ENCODE measurements at places on chromosomes 16 and 17.

DNA sequence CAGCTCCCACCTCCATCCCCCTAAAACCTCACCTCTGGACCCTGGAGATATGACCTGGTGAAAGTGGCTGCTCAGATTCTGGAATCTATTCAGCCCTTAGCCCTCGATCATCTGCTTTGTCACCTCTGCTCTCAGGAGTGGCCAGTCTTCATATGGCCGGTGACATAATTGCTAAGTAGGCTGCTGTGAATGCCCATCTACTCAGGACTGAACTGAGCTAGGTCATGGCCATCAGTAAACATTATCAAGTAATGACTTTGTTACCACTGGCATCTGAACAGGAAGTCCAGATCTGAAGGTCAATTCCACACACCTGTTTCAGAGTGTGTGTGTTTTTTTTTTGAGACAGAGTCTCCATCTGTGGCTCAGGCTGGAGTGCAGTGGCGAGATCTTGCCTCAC lies 78.6 kb downstream of the CDK5R1 start:
- no peak for DNase-seq

DNA sequence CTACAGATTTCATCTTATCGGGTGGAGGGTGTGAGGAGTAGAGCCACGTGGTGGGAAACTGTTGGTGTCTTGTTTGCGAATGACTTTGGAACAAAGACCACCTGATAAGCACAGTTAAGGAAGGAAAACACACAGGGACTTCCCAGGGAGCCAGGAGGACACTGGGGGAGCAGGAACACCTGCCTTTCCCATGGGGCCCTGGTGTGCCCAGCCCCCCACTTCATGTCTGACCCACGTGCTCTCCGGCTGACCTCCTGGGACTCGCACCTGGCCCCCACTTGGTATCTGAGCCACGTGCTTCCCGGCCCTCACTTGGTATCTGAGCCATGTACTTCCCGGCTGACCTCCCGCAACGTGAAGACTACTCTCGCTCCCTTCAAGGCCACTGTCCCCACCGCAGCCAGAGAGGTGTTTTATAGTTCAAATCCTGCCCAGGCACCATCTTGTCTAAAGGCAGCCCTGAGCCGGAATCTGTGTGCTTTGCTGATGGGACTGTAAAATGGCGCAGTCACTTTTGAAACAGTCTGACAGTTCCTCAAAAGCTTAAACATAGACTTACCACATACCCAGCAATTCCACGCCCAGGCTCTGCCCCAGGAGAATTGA lies 5.4 kb upstream of the CSNK1D start:
- no peak for DNase-seq

DNA sequence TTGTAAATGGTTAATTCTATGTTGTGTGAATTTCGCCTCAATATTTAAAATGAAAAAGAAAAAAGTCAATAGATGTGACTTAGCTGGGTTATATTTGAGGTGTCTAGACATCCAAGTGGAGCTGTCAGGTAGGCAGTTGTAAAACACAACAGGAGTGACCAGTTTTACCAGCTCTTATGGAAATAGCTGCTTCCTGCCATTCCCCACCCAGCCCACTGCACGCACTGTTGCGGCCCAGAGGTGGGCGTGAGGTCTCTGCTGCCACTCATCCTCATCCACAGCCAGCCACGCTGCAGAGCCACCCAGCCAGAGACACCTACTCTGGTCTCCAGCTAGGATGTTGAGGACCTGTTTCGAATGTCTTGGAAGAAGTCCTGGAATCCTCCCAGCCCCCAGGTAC lies 3.4 kb upstream of the CARD14 start:
- DNase-seq: no peak

- no peak for DNase-seq
These were observed 198.2 kb upstream of the CHMP6 start for GRCh38 chr17:80793421-80793820.

DNA sequence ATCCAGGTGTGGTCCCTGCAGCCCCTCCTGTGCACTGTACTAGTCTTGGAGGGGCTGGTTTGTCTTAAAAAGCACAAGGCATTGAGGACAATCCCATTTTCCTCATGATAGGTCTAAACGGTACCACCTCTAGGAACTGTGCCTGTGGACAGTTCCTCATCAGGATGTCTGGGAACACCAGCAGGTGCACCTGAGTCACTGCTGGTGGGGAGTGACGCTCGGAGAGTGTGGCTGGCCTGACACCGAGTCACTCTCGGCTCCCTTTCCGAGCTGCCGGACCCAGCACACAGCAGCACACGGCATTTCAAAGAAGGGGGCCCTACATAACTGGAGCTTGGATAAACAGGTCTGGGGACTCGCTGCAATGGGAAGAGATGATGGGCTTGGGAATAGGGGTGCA lies 25.6 kb downstream of the LRRC75A start:
- DNase-seq: no peak

DNA sequence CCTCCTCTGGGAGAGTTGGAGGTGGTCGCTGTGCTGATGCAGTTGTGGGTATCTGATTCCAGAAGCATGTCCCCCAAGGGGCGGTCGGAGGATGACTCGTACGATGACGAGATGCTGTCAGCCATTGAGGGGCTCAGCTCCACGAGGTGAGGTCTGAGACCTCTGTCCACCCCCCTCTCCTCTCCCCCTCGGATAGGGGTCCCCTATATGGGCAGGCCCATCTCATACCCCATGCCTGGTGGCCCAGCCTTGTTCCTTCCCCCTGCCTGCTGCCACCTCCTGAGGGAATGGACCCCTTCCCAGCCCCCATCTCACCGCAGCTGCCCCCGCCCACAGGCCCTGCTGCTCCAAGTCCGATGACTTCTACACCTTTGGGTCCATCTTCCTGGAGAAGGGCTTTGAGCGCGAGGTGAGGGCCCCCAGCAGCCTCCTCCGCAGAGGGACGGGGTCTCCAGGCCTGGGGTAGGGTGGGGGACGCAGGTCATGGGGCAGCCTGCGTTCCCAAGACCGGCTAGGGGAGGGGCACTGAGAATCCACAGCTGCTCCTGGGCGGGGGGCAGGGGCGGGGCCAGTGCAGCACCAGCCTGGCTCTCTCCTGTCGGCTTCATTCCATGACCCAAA lies 39.2 kb downstream of the ADCY7 start:
- no peak for DNase-seq

DNA sequence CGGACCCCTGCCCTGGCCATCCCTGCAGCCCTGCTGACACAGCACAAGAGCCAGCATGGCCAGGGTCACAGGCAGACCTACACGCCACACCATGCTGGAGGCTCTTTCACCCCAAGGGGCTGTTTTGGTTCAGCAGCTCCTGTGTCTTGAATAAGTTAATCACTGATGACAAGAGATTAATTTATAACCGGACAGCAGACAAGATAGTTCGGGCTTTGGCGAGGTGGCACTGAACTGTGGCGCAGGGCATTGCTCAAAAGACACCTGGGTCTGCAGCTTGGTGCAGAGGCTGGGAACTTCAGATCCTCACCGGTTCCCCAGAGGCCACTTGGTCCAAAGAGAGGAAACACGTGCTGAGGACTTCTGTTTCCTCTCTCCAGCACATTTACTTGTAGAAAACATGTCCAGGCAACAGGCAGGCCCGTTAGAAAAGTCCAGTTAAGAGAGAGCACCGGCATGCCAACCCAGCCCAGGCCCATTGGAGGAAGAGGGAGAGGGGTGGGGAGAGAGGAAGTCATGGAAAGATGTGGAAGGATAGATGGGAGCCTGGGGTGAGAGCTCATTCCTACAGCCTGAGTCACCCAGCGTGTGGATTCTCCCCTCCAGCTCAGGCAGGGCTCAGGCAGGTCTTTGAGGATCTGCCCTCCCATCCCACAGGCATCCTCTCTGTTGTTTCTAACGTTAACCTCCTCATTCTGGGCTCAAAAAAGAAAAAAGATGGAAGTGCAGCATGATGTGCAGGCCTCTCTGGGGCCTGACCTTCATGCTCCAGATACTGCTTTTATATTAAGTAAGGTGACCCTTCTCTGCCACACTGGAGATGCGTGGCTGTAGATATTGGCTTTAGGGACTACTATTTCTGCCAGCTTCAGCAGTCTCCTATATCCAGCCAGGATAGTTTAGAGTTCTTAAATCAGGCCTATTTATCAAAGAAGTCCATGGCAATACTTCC lies 80.0 kb upstream of the HNF1B start:
- no peak for DNase-seq

- no peak for DNase-seq
These were observed 832 bp downstream of the ETV4 start for GRCh38 chr17:43545383-43545632.

DNA sequence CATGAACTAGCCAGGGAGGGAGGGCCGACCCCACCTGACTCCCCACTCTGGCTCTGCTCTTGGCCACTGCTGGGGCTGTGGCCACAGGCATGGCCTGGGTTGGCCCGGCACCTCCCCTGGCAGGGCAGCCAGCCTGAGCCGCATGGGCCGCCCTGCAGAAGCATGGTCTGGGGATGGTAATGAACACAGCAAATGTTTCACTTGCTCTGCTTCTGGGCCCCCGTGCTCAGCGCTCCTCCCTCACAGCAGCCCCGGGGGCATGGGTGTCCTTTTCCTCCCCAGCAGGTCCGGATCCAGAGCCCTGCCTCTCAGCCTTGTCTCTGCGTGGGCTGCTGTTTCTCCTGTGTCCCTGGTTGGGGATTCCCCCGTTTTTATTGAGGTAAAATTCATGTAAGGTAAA lies 30.9 kb upstream of the KCNJ12 start:
- no peak for DNase-seq

GRCh38 chr16:82756283-82756599 lies 129.5 kb downstream of the CDH13 start:
- DNase-seq: no peak

GRCh38 chr16:12199524-12199923 lies 223.0 kb downstream of the SNX29 start:
- no peak for DNase-seq

- no peak for DNase-seq
These were observed 77.9 kb downstream of the GOSR1 start for GRCh38 chr17:30554839-30555751.

DNA sequence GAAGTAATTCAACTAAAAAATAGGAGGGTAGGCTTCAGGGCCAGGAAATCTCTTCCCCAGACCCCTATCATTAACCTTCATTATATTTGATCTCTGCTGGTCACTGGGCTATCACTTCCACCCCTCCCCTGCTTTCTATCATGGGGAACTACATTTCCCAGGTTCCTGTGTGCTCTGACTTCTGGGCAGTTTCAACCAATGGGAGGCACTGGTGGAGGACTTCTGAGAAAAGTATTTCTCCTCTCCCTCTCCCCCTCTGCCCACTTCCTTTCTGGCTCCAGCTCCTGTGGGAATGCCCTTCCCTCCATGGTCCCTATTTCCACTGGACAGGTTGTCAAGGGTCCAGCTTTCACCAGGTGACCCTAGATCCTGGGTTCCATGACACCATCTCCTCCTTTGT lies 364.4 kb downstream of the C16orf95 start:
- DNase-seq: no peak

- DNase-seq: no peak
These were observed 7.5 kb upstream of the ITGB3 start for GRCh38 chr17:47246120-47246519.

- DNase-seq: no peak
These were observed 2.6 kb upstream of the ABCC3 start for GRCh38 chr17:50631908-50632571.

- no peak for DNase-seq
These were observed 9.2 kb upstream of the CCL22 start for GRCh38 chr16:57349212-57350031.

DNA sequence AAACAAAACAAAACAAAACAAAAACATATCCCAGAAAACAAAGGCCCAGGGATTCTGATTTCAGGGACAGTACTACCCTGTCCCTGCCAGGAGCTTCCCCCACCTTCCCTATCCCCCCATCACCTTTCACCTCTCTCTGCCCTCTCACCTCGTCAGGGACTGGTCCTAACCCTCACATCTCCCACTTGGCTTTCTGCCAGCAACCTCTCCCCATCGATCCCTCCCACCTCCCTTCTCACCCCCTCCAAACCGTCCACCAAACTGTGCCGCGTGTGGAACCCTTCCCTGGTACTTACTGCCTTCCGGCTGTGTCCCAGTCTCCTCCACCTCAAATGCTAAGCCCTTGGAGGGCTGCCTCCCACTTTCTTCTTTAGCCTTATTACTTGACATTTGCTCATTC lies 36.4 kb downstream of the TMEM186 start:
- no peak for DNase-seq

DNA sequence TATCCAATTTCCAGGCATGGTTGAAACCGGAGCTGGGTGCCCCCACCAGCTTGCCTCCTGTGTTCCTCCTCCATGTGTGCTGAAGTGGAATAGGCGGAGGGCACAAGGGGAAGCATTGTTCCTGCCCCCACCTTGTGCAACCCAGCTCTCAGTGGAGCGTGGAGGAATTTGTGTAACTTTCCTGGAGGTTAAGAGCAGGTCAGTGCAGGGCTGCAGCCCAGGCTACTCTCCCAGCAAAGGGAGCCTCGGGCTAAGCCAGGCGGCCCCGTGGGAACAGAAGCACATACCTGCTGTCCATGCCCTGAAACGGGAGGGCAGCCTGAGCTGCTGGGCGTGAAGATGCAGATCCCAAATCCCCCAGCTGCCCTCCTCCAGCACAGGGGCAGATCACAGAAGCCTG lies 158.8 kb upstream of the LHX1 start:
- no peak for DNase-seq

- DNase-seq: no peak
These were observed 72.1 kb downstream of the VMP1 start for GRCh38 chr17:59779521-59779920.

GRCh38 chr16:4691666-4692412 lies 1.5 kb upstream of the NUDT16L1 start:
- DNase-seq: no peak

DNA sequence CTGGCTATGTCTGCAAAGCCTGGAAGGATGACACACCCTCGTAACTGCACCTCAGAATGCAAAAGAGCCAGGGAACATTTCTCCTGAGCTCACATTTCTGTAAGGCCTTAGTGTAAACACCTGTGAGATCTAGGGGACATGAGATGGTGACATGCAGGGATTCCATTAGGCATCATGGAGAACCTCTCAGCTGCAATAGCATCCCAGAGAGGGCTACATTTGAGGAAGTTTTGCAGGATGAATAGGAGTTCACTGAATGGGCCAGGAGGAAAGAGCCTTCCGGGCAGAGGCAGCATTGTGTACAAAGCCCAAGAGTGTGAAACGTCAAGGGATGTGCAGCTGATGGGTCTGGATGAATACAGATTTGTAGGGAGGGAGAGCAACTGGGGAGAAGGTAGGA lies 223.0 kb upstream of the RPL38 start:
- DNase-seq: no peak
